Tibial nerve (tissue), 4 donors: ENCODE measurements at places on chromosomes 13 and 19. TPM values are rescaled to one million over a fixed set of nuclear protein-coding genes. Genes with fewer than 3 reads are reported as not detected.

DNA sequence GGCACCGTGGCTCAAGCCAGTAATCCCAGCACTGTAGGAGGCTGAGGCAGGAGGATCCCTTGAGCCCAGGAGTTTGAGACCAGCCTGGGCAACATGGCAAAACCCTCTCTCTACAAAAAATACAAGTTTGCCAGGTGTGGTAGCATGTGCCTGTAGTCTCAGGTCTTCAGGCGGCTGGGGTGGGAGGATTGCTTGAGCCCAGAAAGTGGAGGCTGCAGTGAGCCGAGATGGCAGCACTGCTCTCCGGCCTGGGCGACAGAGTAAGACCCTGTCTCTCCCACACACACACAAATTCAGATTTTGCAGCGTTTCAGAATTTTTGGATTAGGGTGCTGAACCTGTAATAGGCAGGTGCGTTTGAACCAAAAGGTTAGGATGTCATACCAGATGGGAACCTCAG lies 2.2 kb downstream of the RPS11 start:
- no peak for DNase-seq

GRCh38 chr19:34259367-34260095 lies 5.2 kb downstream of the GARRE1 start:
- DNase-seq, result no peak

DNA sequence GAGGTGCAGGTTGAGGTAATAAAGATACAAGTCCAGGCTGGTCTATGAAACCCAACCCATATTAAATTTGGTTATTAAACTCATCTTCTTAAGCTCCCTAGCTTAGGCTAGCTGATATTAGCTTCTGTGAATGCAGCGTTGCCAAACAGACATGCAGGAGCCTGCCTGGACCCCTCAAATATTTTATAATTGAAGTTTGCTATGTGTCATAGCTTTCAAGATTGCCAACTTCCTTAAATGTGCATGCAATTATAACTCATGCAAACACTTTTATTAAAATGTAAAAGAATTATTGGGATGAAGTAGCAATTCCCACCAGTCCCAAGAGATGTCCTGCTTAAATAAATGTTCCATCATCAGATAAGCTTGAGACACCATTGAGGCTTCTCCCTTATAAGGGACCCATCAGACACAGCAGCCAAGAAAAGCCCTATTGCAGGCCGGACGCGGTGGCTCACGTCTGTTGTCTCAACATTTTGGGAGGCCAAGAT lies 51.3 kb downstream of the MBNL2 start:
- no peak for DNase-seq

- DNase-seq, result no peak
These were observed 2232.7 kb downstream of the PCDH9 start for GRCh38 chr13:64997438-64997837.

DNA sequence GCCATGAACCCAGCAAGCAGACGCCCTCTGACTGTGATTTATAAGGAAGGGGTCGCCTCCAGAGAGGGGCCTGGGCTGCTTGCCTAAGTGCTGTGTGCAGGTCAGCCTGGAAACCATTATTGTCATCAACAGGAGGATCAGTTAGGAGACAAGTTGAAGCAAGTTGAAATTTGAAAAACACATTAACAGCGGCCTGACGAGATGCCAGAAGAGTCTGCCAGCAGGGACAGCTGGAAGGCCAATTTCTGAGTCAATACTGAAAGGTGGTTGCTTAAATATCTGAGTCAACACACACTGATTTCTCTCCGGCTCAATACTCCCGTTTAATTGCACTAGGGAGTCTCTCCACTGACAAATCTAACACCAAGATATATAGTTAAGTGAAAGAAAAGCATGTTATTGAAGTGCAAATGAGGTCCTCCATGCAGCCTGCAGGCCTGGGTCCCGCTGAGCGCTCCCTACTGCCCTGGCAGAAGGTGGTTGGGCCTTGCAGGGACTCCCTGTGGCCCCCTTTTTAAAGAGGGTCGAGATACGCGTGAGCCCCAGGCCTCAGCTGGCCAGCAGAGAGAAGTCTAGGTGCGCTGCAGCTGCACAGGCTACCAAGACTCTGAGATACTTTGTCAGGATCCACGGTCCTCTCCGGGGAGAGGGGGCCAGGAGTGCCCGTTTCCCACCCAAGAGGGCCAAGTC lies 91.1 kb downstream of the RNASEH2B start:
- DNase-seq, result peak; percentile 71

GRCh38 chr13:45681113-45681512 lies 21.0 kb upstream of the CBY2 start:
- no peak for DNase-seq

- no peak for DNase-seq
These were observed 6.6 kb downstream of the ZNF837 start for GRCh38 chr19:58374200-58374599.

GRCh38 chr13:24282256-24282655 lies 27.1 kb upstream of the C1QTNF9 start:
- DNase-seq, result no peak

DNA sequence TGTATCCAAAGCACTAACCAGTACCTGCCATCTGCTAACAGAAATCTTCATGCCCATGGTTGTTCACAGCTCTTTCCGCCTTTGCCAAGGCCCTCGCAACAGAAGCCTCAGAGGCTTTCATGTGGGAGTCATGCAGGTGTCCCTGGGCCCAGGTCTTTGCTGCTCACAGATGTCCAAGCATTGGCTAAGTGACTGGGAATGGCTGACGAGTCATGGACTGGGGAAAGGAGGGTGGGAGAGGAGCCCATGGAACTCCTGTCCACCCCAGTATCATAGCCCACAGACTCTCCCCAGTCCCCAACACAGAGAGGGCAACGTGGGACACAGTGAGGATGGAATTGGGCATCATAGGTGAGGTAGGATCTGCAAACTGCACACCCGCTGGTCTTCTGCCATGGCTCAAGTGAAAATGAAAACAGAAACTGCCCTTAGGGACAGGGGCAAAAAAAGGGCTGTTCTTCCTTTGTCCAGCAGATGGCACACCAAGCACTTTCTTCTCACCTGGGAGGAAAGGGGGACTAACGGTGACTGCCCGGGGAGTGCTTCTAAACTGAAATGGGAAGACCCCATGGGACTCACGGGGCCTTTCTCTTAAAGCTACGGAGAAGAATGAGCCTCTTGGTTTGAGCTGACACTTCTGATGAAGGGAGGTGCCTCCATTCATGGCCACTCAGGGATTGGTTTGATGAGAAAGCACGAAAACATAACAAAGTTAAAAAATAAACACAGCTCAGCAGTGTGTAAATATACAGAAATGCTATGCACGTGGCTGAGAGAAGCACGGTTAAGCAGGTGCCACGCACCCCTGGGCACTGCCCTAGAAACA lies 11.1 kb upstream of the DHRS12 start:
- DNase-seq, result peak; percentile 74

DNA sequence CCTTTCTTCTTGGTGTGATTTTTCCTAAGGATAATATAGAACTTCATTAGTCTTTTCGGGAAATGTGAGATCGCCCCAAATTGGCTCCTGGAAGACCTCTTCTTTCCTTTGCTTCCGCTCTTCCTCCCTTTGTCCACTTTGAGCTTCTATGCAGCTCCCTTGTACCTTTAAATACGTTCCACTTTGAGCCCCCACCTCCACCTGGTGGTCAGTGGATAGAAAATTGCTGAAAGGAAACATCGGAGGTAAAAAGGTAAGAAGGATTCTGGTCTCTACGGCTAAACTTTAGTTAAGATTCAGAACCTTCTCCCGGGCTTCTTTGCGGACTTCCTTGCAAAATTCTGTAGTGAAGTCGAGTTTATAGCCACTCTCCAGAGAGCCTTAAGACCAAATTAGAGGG lies 55.0 kb upstream of the TM9SF2 start:
- DNase-seq, result no peak

DNA sequence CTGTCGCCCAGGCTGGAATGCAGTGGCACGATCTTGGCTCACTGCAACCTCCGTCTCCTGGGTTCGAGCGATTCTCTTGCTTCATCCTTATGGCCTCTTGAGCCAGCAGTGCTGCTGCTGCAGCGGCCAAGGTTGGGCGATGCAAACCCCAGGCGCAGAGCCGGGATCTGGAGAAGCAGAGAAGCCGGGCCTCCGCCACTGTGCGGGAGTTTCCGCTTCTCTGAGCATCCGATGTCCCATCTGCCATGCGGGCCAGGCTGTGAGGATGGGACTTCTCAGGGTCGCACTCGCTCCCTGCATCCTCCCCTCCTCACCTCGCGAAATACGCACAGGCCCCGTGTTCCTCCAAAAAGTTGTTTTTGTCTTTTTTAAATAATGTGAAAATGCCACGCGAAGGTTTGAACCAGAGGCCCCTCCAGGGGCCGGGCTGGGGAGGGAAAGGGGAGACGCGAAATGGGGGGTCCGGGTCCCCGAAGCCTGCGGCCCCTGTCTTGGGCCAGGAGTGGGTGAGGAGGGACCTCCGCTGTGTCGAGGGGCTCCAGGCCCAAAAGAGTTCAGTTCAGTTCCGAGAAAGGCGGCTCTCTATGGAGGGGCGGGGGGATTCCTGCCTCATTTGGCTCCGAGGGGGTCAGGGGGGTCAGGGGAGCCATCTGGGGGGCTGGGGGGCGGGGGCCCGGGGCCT lies 15.9 kb downstream of the CYTH2 start:
- DNase-seq, result no peak

The PEX11G gene
- 9.2 TPM for total RNA-seq

The GAPDHS gene
- total RNA-seq, result not detected

The CEACAM3 gene
- total RNA-seq, result 1.0 TPM

The MBD3L3 gene
- not detected for total RNA-seq

The LIN7B gene
- 24.9 TPM for total RNA-seq

The FGF21 gene
- total RNA-seq, result not detected
